ENCODE measurements at places on chromosomes 3 and 15. TPM values are rescaled to one million over a fixed set of nuclear protein-coding genes. Genes with fewer than 3 reads are reported as not detected.

DNA sequence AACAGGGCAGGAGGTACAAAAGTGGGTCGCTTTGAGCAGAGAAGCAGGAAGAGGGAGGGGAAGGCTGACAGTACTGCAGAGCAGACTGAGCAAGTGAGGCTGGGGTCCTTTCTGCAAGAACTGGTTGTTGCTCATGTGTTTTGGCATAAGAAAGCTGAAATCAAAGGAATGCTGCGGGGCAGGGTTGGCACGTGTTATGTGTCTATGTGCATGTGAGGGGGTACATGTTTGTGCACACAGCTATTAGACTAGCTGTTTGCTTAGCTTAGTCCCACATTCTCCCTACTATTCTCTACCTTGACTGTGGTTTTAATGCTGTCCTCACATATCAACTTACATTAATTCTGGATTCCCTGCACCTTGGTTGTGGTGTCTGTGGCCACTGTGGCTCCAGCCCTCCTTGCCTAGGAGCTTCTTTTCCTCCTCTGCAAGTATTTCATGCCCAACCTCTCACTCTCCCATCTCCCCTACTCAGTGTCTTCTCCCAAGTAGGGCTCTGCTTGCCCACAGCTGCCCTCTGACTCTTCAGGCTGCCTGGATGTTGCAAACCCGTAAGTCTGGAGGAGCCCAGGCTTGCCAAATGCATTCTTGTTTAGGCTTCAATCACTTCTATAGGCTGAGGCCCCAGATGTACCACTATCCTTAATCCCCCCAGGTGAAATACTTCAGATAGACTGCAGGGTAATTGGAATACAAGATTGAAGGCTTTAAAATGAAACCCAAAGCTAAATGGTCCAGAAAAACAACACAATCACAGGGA is 4.8 kb downstream of the TAGLN3 start:
- H3K36me3 ChIP-seq: no peaks in the 10 kb centered on the region
- peaks cover 3% of the 10 kb centered on the region for H3K27me3 ChIP-seq
- H3K4me1 ChIP-seq: peaks cover 13% of the 10 kb centered on the region

DNA sequence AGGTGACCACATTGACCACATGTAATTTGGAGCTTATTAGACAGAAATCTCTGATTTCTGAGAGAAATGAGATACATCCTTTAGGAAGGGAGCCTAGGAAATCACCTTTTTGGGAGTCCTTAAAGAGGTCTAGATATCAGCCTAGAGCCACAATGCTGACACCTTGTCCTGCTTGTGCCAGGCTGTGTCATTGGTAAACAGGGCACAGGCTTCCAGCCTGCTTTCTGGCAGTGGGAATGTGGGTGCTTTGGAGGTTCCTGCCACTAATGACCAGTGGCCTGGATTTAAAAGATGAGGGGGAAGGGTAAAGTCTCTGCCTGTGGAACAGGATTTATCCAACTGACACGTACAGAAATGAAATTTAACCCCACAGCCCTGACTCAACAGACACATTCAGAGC is 169.8 kb upstream of the KBTBD8 start:
- H3K27me3 ChIP-seq: peaks cover 5% of the 10 kb centered on the region
- no peaks in the 10 kb centered on the region for H3K36me3 ChIP-seq
- H3K4me1 ChIP-seq: no peaks in the 10 kb centered on the region
- no peak for DNase-seq
- no peak overlapping the region for H3K4me3 ChIP-seq

DNA sequence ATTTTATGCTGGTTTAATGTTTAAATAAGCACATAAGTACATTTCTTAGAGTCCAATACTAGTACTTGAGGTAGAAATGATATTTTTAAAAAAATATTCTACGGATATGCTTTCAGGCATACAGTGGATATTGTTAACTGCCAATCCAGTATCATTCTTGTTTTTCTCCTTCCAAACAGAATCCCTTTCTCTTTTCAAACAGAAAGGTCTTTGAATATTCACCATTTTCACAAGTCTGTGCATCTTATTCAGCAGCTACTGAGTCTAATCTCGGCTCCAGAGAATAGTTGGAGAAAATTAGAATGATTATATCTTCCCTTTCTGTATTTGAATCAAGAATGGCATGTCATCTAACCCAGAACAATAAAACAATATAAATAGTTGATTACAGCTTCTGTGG is 174.5 kb downstream of the GOLGA6L6 start:
- H3K36me3 ChIP-seq: no peaks in the 10 kb centered on the region
- no peak for DNase-seq
- H3K27me3 ChIP-seq: no peaks in the 10 kb centered on the region
- H3K27ac ChIP-seq: no peak overlapping the region

- H3K4me3 ChIP-seq: no peak overlapping the region
- no peak for DNase-seq
- peaks cover 3% of the 10 kb centered on the region for H3K27me3 ChIP-seq
- H3K27ac ChIP-seq: no peak overlapping the region
- peaks cover 2% of the 10 kb centered on the region for H3K36me3 ChIP-seq
These were observed 7.8 kb upstream of the FAM174B start for GRCh38 chr15:92663250-92663951.

DNA sequence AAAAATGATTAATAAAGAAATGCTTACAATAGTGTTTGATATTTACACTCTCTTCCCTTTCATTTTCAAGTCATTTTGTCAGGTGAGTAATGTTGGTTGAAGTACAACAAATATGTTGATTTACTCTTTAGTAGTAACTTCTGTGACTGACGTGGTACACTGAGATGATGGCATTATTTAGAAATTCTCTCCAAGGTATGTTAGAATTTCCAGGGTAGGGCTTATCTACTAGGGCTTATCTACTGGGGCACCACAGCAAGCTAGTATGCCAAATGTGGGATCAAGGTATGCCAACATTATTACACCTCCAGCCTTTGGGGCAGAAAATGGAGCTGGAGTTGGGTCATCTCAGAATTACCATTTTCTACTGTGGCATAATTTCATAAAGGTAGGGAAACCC is 157.4 kb upstream of the AGTR1 start:
- no peak overlapping the region for H3K4me3 ChIP-seq
- no peaks in the 10 kb centered on the region for H3K4me1 ChIP-seq
- no peak overlapping the region for H3K27ac ChIP-seq
- H3K36me3 ChIP-seq: no peaks in the 10 kb centered on the region
- H3K27me3 ChIP-seq: peaks cover under 1% of the 10 kb centered on the region

GRCh38 chr3:101279765-101280385 is 40.5 kb downstream of the IMPG2 start:
- DNase-seq: no peak
- no peaks in the 10 kb centered on the region for H3K27me3 ChIP-seq
- H3K4me3 ChIP-seq: no peak overlapping the region
- no peaks in the 10 kb centered on the region for H3K36me3 ChIP-seq

GRCh38 chr15:86915811-86916331 is 836.2 kb downstream of the AGBL1 start:
- H3K36me3 ChIP-seq: no peaks in the 10 kb centered on the region
- H3K27me3 ChIP-seq: no peaks in the 10 kb centered on the region
- H3K4me1 ChIP-seq: no peaks in the 10 kb centered on the region
- DNase-seq: peak; percentile 26
- no peak overlapping the region for H3K27ac ChIP-seq

DNA sequence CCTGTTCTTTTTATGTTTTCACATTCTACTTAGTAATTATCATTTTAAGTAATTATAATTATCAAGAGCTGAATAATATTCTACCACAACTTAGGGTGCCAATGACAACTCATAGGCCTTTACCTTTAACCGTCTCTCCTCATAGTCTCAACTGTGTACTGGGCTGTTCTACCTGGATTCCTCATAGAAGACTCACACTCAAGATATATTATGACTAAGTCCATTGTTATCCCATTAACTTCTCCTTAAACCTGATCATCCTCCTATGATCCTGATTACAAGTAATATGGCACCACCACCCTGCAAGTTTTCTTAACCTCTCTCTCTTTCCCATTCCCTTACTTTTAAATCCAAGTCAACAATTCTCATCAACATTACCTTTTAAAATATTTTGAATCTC is 285.9 kb upstream of the VEPH1 start:
- DNase-seq: no peak
- H3K4me1 ChIP-seq: no peaks in the 10 kb centered on the region
- H3K4me3 ChIP-seq: no peak overlapping the region

GRCh38 chr3:24505691-24506550 is 11.3 kb upstream of the THRB start:
- no peak for DNase-seq
- no peaks in the 10 kb centered on the region for H3K36me3 ChIP-seq
- no peak overlapping the region for H3K4me3 ChIP-seq
- H3K27me3 ChIP-seq: no peaks in the 10 kb centered on the region
- peaks cover 3% of the 10 kb centered on the region for H3K4me1 ChIP-seq

- H3K36me3 ChIP-seq: peaks cover 15% of the 10 kb centered on the region
- peaks cover 55% of the 10 kb centered on the region for H3K4me1 ChIP-seq
- H3K27me3 ChIP-seq: peaks cover 8% of the 10 kb centered on the region
- H3K4me3 ChIP-seq: no peak overlapping the region
These were observed 264.7 kb upstream of the ROPN1 start for GRCh38 chr3:124256599-124256998.

- H3K36me3 ChIP-seq: no peaks in the 10 kb centered on the region
- no peak for DNase-seq
- no peak overlapping the region for H3K27ac ChIP-seq
- no peaks in the 10 kb centered on the region for H3K4me1 ChIP-seq
- H3K4me3 ChIP-seq: no peak overlapping the region
- H3K27me3 ChIP-seq: no peaks in the 10 kb centered on the region
These were observed 304.9 kb upstream of the POU1F1 start for GRCh38 chr3:87581240-87581639.

- no peaks in the 10 kb centered on the region for H3K27me3 ChIP-seq
- no peaks in the 10 kb centered on the region for H3K4me1 ChIP-seq
- no peak overlapping the region for H3K27ac ChIP-seq
- H3K36me3 ChIP-seq: peaks cover 14% of the 10 kb centered on the region
- no peak for DNase-seq
- H3K4me3 ChIP-seq: no peak overlapping the region
These were observed 140.6 kb upstream of the BHLHE40 start for GRCh38 chr3:4838621-4839022.

Gene TJP1
- total RNA-seq: 473 TPM

Gene UTS2B
- total RNA-seq: not detected

Gene GPR156
- total RNA-seq: 0.21 TPM

Gene LCMT2
- total RNA-seq: 9.6 TPM

Gene PLA2G4D
- total RNA-seq: not detected

Gene KCNMB3
- 3.8 TPM for total RNA-seq
